ENCODE measurements at places on chromosomes 13 and 19. TPM values are rescaled to one million over a fixed set of nuclear protein-coding genes. Genes with fewer than 3 reads are reported as not detected.

F10 gene
- total RNA-seq, result 6.8 TPM

ZNF264 gene
- total RNA-seq, result 36.2 TPM

HAUS5 gene
- 12.4 TPM for total RNA-seq

DNA sequence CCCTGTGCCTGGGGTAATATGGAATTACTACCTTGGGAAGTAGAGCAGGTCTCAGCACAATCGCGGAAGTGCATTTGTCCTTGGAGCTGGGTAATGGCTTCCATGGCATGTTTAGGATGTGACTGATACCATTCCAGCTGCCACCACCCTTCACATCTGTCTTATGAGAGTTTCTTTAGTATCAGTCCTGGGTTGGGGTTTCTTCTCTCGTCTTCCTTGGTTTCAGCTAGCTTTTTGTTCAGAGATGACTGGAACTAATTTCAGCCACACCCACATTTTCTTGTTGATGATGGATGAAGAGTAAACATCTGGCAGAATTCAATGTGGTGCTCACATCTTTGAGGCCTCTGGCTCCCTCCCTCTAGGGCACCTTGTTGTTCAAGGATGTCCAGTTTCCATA is 212.9 kb upstream of the SOX21 start:
- H3K4me3 ChIP-seq, result no peak overlapping the region
- H3K27ac ChIP-seq, result no peak overlapping the region
- no peaks in the 10 kb centered on the region for H3K27me3 ChIP-seq
- peaks cover 17% of the 10 kb centered on the region for H3K4me1 ChIP-seq
- no peak for DNase-seq
- no peaks in the 10 kb centered on the region for H3K36me3 ChIP-seq

DNA sequence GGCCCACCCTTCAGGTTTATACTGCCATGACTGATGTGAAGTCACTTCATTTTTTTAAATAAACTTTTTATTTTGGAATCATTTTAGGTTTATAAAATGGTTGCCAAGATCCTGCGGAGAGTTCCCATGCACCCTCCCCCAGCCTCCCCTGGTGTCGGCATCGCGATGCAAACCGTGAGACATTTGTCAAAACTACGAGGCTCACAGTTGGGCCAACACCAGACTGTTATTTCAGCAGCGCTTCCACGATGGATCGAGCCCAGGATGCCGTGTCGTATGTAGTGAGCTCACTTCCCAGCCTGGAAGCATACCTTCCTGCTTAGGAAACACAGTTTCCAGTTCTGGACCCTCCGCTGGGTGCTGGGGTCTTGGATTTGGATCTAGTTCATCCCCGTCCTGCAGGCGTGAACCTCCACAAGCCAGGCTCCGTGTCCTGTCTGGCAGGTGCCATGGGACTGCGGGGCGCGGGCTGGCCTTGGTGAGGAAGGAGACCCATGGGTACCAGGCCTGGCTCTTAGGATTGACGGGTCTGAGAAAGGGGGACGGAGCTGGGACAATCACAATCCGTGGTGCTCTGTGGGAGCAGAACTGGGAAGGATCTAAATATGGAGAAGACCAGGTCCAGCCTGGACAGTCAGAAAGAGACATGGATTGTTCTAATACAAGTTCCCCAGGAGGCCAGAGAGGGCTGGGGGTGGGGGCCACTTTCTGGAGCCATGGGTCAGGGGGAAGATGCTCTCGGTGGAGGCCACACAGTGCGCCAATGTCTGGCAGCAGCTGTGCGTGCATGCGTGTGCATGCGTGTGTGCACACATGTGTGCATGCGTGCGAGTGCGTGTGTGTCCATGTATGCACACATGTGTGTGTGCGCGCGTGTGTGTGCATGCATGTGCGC is 2.4 kb upstream of the SBK2 start:
- no peaks in the 10 kb centered on the region for H3K36me3 ChIP-seq
- peak overlapping the region; percentile 37 for H3K27ac ChIP-seq
- H3K27me3 ChIP-seq, result no peaks in the 10 kb centered on the region
- no peak overlapping the region for H3K4me3 ChIP-seq
- H3K4me1 ChIP-seq, result peaks cover 12% of the 10 kb centered on the region

DNA sequence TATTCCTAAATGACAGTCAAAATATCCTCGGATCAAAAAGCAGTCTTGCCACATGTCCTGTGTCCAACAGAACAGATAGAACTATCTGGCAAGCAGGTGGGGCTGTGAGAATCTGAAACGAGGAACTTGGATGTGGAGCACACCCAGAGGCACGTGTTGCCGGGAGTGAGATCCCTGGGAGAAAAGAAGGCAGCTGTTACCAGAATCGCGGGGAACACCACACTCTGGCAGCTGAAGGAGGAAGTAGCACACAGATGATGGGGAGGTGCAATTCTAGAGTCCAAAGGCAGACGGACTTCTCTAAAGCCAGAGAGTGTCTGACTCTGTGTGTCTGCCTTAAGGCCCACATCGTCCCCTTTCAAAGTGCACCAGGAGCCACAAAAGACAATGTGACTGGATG is 22.3 kb downstream of the SLC7A1 start:
- no peak overlapping the region for H3K27ac ChIP-seq
- H3K36me3 ChIP-seq, result no peaks in the 10 kb centered on the region
- H3K4me3 ChIP-seq, result no peak overlapping the region
- peaks cover 18% of the 10 kb centered on the region for H3K4me1 ChIP-seq

DNA sequence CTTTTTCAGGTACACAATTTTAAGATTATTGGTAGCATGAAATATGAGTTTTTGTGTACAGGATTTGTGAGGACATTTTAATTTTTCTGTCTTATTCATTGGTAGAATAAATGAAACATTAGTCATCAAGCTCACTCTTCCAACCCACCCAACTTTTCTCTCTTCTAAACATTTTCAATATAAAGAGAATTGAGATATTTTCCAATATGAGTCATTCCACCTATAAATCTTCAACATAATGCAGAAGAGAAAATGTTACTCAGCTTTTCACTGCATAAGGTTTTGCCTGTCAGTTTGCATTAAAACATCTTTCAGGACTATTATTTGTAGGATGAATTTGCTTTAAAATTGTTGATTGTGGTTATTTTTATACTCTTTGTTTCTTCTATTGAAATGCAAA is 330.7 kb downstream of the PCDH20 start:
- H3K27ac ChIP-seq, result no peak overlapping the region
- DNase-seq, result no peak
- H3K4me1 ChIP-seq, result no peaks in the 10 kb centered on the region
- H3K4me3 ChIP-seq, result no peak overlapping the region
- no peaks in the 10 kb centered on the region for H3K36me3 ChIP-seq

GRCh38 chr13:113886561-113887112 is 22.8 kb upstream of the GAS6 start:
- no peak overlapping the region for H3K27ac ChIP-seq
- no peaks in the 10 kb centered on the region for H3K4me1 ChIP-seq
- no peak for DNase-seq
- no peak overlapping the region for H3K4me3 ChIP-seq
- no peaks in the 10 kb centered on the region for H3K36me3 ChIP-seq

DNA sequence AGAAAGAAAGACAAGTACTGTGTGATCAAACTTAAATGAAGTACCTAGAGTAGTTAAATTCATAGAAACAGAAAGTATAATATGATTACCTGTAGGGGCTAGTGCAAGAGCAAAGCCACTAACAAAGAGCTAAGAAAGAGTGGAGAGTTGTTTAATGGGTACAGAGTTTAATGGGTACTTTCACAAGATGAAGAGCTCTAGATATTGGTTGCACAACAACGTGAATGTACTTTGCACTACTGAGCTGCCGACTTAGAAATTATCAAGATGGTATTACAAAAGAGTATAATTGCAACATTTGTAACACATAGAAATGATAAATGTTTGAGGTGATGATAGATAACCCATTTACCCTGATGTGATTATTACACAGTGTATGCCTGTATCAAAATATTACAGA is 140.3 kb upstream of the GPC6 start:
- no peaks in the 10 kb centered on the region for H3K4me1 ChIP-seq
- no peak overlapping the region for H3K27ac ChIP-seq

DNA sequence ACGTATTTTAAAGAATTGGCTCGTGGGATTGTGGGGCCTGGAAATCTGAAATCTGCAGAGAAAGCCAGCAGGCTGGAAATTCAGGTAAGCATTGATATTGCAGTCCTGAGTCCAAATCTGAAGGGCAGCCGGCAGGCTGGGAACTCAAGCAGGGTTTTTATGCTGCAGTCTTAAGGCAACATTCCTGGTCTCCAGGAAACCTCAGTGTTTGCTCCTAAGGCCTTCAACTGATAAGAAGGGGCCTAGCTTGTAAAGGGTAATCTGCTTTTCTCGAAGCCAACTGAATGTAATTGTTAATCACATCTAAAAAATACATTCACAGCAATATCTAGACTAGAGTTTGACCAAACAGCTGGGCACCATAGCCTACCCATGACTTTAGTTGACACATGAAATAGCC is 154.4 kb downstream of the EFNB2 start:
- no peak overlapping the region for H3K4me3 ChIP-seq
- H3K27ac ChIP-seq, result no peak overlapping the region
- H3K36me3 ChIP-seq, result no peaks in the 10 kb centered on the region
- peak; percentile 66 for DNase-seq

DNA sequence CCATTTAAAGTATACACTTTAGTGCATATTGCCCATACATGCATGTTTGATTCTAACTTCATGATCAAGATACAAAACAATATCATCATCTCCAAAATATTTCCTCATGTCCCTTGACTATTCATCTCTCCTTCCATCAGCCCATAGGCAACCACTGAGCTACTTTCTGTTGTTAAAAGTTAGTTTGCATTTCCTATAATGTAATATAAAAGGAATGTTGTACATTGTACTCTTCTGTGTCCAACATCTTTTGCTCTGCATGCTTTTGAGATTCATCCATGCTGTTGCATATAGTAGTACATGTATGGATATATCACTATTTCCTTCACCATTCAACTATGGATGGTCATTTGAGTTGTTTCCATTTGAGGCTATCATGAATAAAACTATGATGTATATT is 74.7 kb downstream of the ITGBL1 start:
- H3K4me3 ChIP-seq, result no peak overlapping the region
- no peaks in the 10 kb centered on the region for H3K27me3 ChIP-seq
- H3K36me3 ChIP-seq, result no peaks in the 10 kb centered on the region
- H3K4me1 ChIP-seq, result no peaks in the 10 kb centered on the region
- no peak for DNase-seq

- no peak for DNase-seq
- peaks cover 9% of the 10 kb centered on the region for H3K4me1 ChIP-seq
- H3K27ac ChIP-seq, result no peak overlapping the region
- no peaks in the 10 kb centered on the region for H3K27me3 ChIP-seq
These were observed 5.9 kb downstream of the MBOAT7 start for GRCh38 chr19:54183431-54183830.

- no peak overlapping the region for H3K27ac ChIP-seq
- no peaks in the 10 kb centered on the region for H3K4me1 ChIP-seq
- H3K4me3 ChIP-seq, result no peak overlapping the region
These were observed 38.0 kb upstream of the ADGRE5 start for GRCh38 chr19:14343286-14343685.

C2CD4C gene
- 18.6 TPM for total RNA-seq

GRCh38 chr19:55152017-55152416 is 3.0 kb upstream of the TNNT1 start:
- peaks cover 23% of the 10 kb centered on the region for H3K4me1 ChIP-seq
- DNase-seq, result no peak
- peaks cover 2% of the 10 kb centered on the region for H3K27me3 ChIP-seq
- H3K27ac ChIP-seq, result no peak overlapping the region

DNA sequence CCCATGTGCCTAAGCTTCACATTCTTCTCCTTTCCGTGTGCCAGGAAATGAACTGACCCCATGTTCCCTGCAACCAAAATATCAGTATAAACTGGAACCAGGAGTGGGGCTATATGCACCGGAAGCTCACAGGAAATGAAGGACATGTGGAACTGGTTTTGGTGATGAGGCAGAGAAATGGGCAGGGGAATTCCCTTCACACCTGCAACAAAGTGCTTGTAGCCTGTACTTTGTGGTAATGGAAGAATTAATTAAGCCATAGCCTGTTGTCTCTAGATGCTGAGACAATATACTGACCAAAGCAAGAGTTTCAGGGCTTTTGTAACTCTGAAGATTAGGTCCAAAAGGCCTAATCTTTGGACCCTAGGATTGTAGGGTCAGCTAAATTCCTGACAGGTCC is 15.5 kb upstream of the UGGT2 start:
- H3K27ac ChIP-seq, result no peak overlapping the region
- H3K36me3 ChIP-seq, result no peaks in the 10 kb centered on the region
- no peaks in the 10 kb centered on the region for H3K27me3 ChIP-seq

- no peak for DNase-seq
- H3K27me3 ChIP-seq, result no peaks in the 10 kb centered on the region
- no peak overlapping the region for H3K4me3 ChIP-seq
These were observed 499.5 kb upstream of the KLF12 start for GRCh38 chr13:74633734-74634133.

ZDHHC20 gene
- total RNA-seq, result 105 TPM

GRCh38 chr19:30997222-30997621 is 352.0 kb downstream of the TSHZ3 start:
- H3K27ac ChIP-seq, result no peak overlapping the region
- no peak for DNase-seq
- H3K27me3 ChIP-seq, result no peaks in the 10 kb centered on the region

DNA sequence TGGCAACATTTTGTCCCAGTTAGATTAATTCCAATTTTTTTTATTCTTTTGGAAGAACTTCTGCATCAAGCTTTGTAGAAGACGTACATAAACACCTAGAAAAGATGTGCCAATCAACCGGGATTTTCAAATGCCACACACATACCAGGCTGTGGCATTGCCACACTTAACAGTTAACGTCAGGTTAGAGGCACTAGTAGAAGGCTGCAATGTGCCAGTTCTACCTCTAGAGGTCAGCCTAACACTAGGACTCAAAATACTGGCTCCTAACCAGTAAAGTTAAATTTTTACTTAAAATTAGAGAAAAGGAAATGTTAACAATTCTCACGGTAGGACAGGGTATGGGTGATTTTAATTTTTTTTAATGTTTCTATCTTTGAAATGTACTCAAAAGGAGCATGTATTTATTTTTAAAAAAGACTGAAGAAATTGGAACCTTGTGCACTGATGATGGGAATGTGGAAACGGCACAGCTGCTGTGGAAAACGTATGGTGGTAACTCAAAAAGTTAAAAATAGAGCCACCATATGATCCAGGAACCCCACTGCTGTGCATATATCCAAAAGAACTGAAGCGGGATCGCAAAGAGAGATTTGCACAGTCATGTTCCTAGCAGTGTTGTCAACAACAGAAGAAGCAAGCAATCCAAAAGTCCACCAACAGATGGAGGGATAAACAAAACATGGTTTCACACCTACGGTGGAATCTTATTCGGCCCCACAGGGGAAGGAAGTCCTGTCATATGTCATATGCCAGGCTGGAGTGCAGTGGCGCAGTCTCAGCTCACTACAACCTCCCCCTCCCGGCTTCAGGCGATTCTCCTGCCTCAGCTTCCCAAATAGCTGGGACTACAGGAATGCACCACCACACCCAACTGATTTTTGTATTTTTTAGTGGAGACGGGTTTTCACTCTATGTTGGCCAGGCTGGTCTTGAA is 30.3 kb downstream of the CRYL1 start:
- H3K4me1 ChIP-seq, result no peaks in the 10 kb centered on the region
- H3K4me3 ChIP-seq, result no peak overlapping the region
- H3K27ac ChIP-seq, result no peak overlapping the region
- peak; percentile 69 for DNase-seq
- H3K27me3 ChIP-seq, result no peaks in the 10 kb centered on the region
